ENCODE measurements at places on chromosomes 3 and 15.

- no peak for DNase-seq
Observed at GRCh38 chr3:120864541-120864940, 43.5 kb upstream of the STXBP5L start.

DNA sequence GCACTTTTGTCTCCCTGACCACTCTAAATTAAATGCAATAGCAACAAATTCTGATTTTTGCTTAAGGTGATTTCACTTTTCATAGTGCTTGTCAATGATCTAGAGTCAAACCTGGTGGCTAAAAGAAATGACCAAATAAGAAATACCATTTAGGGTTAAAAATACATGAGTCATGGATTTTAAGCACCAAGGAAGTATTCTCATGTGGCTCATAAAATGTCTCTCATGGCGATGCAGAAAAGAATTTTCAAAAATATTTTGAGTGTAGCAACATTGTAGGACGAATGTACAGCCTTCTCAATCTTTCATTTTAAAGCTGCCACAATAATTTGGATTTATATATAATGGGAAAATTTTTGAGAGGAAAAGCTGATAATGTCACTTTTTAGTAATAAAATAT lies 193.6 kb downstream of the EPHA3 start:
- DNase-seq = no peak

DNA sequence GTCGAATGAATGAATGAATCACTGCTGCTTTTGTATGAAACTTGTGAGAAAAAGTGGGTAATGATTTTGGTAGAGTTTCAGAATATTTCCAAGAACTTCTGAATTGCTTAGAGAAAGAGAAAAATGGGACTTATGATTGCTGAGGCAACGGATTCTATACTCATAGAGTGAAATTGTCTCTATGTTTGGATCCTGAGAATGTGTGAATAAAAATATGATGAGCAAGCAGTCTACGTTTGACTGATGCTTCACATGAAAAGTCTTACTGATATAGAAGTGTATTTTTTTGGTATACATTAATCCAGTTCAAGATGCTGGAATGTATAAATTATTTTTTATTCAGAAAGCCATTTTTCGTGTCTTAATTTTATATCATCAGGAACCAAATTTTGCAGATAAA lies 441.1 kb downstream of the NLGN1 start:
- DNase-seq = no peak

DNA sequence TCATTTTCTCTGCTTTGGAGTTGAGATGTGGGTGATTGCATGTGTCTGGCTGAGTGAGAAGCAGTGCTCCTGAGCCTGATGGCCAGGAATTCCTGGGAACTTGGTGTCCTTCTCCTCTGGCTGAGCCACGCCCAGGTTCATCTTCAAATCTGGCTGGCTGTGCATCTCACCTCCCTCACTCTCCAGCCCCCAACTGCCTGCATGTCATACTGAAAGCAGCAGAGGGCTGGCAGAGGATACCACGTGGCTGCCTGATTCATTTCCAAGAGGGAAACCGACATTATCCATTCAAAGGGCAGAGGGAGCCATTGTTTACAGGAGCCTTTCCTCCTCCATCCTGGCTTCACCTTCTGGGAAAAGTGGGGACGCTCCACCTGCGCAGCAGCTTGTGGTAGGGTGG lies 57.4 kb downstream of the ABHD5 start:
- DNase-seq = no peak

- DNase-seq = no peak
Observed at GRCh38 chr3:47491186-47491585, 15.4 kb upstream of the SCAP start.
